Panc1 (cell line): ENCODE measurements at places on chromosomes 4 and X. TPM values are rescaled to one million over a fixed set of nuclear protein-coding genes. Genes with fewer than 3 reads are reported as not detected.

GRCh38 chr4:140188975-140189374, 35.0 kb upstream of the MAML3 start:
- DNase-seq = no peak

DNA sequence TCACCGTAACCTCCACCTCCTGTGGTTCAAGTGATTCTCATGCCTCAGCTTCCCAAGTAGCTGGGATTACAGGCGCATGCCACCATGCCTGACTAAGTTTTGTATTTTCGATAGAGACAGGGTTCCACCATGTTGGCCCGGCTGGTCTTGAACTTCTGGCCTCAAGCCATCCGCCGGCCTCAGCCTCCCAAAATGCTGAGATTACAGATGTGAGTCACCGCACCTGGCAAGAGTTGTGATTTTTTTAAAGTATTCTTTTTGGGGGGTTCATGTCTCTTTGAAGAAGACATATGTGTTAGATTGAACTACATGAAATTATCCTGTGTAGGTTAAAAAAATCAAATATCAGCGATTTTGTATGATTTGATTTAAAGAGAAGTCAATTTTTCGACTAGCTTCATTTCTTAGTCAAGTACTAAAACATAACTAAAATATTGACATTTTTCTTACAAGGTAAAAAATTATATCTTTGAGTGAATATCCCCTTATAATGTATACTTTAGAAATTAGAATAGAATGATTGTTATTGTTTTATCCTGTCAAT, 60.3 kb upstream of the ANTXR2 start:
- no peak for DNase-seq

DNA sequence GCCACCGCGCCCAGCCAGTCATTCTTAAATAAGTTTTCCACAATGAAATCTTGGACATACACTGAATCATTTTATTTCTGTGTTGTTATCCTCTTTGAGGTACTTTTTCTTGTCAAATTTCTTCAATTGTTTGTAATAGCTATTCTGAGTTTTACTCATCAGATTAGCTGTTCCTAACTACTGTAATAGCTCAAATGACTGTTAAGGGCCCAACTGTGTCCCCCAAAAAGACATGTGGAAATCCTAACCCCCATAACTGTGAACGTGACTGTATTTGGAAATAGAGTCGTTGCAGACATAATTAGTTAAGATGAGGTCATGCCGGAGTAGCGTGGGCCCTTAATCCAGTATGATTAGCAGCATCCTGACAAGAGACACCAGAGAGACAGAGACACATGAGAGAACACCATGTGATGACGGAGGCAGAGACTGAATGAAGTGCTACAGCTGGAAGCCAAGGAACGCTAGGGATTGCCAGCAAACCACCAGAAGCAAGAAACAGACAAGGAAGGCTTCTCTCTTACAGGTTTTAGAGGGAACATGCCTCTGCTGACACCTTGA, 22.9 kb downstream of the ACOT9 start:
- no peak for DNase-seq

DNA sequence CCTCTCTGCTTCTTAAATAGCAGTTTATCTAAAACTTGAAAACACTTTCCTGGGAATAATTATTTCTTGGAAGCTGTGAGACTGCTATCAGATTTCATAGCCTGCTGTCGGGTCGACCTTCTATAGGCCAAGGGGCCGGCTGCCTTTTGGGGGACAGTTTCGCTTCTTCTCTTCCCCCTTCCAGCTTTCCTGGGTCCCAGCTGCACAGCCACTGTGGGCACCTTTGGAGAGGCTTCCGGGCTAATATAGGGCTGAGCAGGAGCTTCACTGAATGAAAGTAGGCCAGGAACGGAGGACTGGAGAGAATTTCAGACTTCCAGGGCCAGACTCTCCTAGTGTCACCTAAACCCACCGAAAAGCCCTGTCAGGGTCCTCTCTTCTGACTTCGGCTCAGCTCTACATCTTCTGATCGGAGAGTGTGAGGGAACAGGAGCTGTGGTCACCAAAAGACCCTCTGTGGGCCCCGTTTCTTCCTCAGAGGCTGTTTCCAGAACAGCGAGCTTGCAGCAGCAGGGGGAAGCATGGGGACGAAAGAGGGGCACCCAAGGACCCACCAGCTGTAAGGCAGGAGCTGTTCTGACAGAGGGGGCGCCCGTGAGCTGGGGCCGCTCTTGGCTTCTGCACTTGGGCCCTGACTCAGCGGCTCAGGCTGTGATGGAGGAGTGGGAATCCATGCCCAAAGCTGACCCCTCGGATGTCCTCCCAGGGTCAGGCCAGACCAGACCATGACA, 620.6 kb downstream of the BCOR start:
- DNase-seq = no peak

GRCh38 chrX:81229901-81230300, 28.0 kb downstream of the SH3BGRL start:
- DNase-seq = no peak

- no peak for DNase-seq
These were observed 40.3 kb downstream of the LRBA start for GRCh38 chr4:150974750-150975149.

GRCh38 chr4:154082760-154083535, 294.1 kb upstream of the SFRP2 start:
- DNase-seq = no peak

DNA sequence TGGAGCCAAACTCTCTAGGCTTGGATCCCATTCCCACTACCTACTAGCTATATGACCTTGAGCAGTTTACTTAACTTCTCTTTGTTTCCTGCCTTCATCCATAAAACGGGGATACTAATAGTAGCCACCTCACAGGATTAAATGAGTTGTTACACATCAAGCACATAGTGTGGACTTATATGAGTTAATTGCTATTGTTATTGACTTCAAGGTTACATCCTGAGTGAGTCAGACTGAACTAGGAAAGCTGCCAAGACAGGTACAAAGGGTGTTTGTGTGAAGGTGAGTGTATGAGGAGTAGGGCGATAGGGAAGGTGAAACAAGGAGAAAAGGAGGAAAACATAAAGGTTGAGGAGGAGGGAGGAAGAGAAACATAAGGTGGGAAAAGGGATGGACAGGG, 32.2 kb downstream of the TFDP3 start:
- no peak for DNase-seq

GRCh38 chr4:144450526-144450925, 195.4 kb upstream of the HHIP start:
- DNase-seq = no peak

- DNase-seq = no peak
These were observed 49.1 kb upstream of the DHRSX start for GRCh38 chrX:2549876-2550275.

GRCh38 chr4:2252530-2253091, 9.3 kb downstream of the MXD4 start:
- no peak for DNase-seq

- no peak for DNase-seq
These were observed 356.2 kb downstream of the ADGRL3 start for GRCh38 chr4:61556277-61556676.

DNA sequence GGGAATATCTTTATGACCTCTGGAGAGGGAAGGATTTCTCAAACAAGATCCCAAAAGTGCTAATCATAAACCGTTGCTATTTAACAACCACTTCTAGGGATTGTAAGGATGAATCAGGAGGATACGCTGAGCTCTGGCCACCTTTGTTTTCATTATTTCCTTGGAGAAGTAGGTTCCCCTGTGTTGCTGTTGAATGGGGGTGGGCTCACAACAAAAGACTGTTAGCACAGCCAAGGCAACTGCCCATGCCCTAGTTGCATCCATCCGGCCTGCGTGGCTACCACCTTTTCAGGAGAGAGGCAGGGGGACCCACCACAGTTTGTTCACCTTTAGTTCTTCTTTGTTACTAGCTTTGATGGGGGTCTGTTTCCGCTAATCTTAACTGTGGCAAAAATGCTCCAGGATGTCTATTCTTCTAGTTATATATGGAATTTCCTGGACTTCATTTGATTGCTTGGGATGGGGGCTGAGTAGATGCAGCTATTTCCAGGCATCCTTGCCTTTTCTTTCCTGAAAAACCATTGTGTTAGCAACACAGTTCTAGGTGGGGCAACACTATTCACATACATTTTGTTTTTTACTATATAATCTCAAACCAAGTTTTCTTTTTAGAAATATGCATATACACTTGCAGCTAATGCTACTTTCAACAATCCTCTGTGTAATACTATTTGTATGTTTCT, 95.4 kb downstream of the KDR start:
- DNase-seq = no peak

DNA sequence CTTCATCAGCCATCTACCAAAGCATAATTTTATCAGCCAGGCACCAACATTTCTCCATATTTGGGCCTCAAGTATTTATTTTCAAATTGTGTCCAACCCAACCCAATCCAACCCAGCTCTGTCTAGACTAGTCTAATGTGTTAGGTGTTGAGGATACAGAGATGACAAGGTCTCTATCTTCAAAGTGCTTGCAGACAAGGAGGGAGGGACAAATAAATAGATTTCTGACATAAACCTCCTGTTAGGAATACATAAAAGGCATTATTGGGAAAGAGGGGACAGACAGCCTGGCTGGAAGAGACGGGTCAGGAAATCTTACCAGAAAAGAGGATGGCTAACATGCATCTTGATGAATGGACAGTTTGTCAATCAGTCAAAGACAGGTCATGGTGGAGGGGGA, 115.4 kb upstream of the RPS6KA3 start:
- no peak for DNase-seq

DNA sequence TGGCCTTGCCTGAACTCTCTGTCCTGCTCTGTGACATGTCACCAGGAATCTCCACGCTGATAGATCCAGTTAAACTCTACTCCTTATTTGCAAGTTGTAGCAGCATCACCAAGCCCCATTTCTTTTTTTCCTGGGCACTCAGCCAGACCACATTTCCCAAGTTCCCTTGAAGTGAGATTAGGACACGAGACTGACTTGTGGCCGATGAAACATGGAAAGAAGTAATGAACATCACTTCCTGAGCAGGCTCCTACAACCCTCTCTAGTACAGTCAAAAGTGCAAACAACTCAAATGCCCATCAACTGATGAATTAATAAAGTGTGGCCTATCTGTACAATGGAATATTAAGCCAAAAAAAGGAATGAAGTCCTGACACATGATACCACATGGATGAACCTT, 74.6 kb downstream of the MAP3K15 start:
- DNase-seq = no peak

- DNase-seq = no peak
These were observed 203.0 kb upstream of the GPR101 start for GRCh38 chrX:137236837-137237236.

- DNase-seq = no peak
These were observed 20.0 kb downstream of the CLCN3 start for GRCh38 chr4:169640261-169640870.

DNA sequence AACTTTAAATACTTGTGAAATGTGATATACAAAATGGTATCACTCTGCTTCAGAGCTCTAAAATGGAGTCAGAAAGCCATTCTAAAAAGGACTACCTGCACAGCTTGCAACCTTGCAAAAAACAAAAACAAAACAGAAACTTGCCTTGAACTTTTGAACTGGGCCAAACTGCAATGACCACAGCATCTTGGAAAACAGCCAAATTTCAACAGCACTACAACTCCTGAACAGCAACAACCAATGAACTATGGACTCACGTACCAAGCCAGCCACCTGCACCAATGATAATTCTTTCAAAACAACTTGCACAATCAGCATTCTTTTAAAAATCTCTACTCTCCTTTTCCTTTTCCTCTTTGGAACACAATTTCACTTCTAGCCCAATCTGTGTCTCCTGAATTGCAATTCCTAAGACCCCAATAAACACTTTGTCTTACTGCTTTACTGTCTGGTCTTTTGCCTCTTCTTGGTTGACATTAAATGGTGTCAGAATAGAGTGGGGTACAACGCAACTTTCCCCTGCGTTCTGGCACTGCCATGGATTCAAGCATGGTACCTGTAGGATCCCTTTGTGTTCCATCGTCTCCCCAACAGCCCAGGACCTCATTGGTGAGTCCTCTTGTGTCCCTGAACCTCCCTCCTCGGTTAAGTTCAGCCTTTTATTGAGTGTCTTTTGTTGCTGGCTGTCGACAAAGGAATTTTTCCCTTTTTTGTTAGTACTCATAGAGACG, 35.7 kb upstream of the FMR1 start:
- no peak for DNase-seq

- no peak for DNase-seq
These were observed 504.9 kb downstream of the UBE2NL start for GRCh38 chrX:144388738-144389137.

DNA sequence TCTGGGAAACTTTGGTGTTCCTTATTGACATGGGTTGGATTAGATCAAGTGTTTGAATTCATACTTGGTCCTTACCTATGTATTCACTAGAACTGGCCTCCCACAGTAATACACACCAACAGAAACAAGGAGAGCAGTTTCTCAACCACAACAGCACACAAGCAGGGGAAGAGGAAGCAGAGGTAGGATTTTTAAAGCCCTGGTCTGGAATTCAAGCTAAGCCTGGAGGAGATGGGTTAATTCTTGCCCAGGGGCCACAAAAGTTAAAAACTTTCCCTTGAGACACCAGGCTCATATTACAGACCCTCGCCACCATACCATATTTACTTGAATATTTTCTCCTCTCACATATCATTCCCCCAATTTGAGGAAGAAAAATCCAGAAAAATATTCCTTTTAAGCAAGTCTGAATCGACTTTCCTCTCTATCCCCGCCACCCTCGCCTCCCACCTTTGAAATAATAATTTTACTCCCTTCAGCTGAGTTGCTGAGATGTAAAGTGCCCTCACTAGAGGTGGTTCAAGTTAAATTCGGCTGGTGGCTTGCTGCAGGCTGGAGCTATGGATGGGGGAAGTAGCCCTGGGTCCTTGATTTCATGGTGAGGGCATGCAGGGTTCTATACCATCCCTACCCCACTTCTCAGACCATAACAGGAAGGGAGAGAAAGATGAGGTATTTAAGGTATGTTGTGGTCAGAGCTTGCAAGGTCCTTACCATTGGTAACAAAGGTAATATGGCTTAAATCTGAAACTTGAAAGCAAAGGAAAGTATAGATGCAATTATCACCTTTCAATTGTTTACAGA, 440.2 kb downstream of the INPP4B start:
- DNase-seq = no peak

DNA sequence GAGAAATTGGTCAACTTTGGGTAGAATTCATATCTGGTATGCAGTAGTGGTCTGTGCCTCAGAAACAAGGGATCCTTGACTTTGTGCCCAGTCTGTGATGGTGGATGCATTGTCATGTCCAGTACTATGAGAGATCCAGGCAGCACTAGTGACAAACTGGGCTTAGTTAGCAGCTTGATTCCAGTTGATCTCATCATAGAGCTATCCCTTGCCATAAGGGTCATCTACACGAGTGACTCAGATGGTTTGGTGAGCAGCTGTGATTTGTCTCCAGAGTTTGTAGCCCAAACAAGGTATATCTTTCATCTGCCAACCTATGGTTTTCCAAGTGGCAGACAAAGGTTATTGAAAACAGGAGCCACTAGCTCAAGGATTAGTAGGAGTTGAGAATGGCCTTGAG, 298.8 kb downstream of the GBA3 start:
- DNase-seq = no peak

LRCH2 gene
- 0.13 TPM for total RNA-seq

ARSJ gene
- total RNA-seq = 43.9 TPM

HERC5 gene
- 6.7 TPM for total RNA-seq

CLGN gene
- 5.4 TPM for total RNA-seq

GPR119 gene
- not detected for total RNA-seq

KIT gene
- total RNA-seq = 1.5 TPM

PAGE2B gene
- total RNA-seq = not detected

NHS gene
- total RNA-seq = 0.80 TPM

TMPRSS11A gene
- total RNA-seq = not detected

SLITRK2 gene
- total RNA-seq = 0.59 TPM

RIBC1 gene
- total RNA-seq = 1.1 TPM

PRSS12 gene
- total RNA-seq = 0.23 TPM

RNF175 gene
- not detected for total RNA-seq

TKTL1 gene
- not detected for total RNA-seq
